ENCODE measurements at places on chromosomes 7 and 10. TPM values are rescaled to one million over a fixed set of nuclear protein-coding genes. Genes with fewer than 3 reads are reported as not detected.

The SCART1 gene
- total RNA-seq = 13.8 TPM

GRCh38 chr10:31509989-31510388 is 191.0 kb downstream of the ZEB1 start:
- H3K27me3 ChIP-seq = no peaks in the 10 kb centered on the region
- DNase-seq = no peak
- H3K36me3 ChIP-seq = peaks cover 35% of the 10 kb centered on the region
- no peak overlapping the region for H3K4me3 ChIP-seq
- peaks cover 3% of the 10 kb centered on the region for H3K4me1 ChIP-seq
- H3K27ac ChIP-seq = no peak overlapping the region

The TMEM184A gene
- total RNA-seq = 0.14 TPM

GRCh38 chr7:152341039-152341913 is 94.5 kb downstream of the KMT2C start:
- no peak overlapping the region for H3K4me3 ChIP-seq
- no peaks in the 10 kb centered on the region for H3K27me3 ChIP-seq
- H3K36me3 ChIP-seq = no peaks in the 10 kb centered on the region
- no peak for DNase-seq
- H3K27ac ChIP-seq = no peak overlapping the region

DNA sequence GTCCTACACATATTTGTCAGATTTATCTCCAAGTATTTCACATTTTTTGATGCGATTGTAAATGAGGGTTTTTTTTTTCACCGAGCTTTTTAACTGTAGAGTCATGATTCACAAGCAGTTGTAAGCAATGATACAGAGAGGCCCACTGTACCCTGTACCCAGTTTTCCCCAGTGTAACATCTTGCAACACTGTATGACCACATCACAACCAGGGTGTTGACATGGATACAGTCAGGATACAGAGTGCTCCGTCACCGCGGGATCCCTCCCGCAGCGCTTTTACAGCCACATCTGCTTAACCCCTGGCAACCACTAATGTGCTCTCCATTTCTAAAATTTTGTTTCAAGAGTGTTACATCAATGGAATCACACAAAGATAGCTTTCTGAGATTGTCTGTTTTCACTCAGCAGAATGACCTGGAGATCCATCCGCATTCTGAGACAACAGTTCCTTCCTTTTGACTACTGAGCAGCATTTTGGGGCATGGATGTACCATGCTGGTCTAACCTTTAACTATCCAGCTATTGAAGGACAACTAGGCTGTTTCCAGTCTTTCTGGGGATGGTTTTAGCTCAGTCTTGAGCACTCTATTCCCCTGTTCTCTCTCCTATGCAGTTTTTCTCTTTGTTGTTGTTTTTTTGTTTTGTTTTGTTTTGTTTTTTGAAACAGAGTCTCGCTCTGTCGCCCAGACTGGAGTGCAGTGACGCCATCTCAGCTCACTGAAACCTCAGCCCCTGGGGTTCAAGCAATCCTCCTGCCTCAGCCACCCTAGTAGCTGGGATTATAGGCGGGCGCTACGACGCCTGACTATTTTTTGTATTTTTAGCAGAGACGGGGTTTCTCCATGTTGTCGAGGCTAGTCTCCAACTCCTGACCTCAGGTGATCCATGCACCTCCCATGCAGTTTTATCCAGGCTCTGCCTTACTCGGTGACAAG is 25.9 kb downstream of the GPRIN2 start:
- no peaks in the 10 kb centered on the region for H3K36me3 ChIP-seq
- no peaks in the 10 kb centered on the region for H3K27me3 ChIP-seq
- no peak overlapping the region for H3K4me3 ChIP-seq

The CTAGE15 gene
- not detected for total RNA-seq

GRCh38 chr10:10779511-10779910 is 238.2 kb upstream of the CELF2 start:
- no peak overlapping the region for H3K4me3 ChIP-seq
- no peaks in the 10 kb centered on the region for H3K4me1 ChIP-seq
- H3K27me3 ChIP-seq = no peaks in the 10 kb centered on the region
- H3K27ac ChIP-seq = no peak overlapping the region

GRCh38 chr7:111510584-111511378 is 51.5 kb downstream of the IMMP2L start:
- no peaks in the 10 kb centered on the region for H3K27me3 ChIP-seq
- H3K4me1 ChIP-seq = no peaks in the 10 kb centered on the region
- no peak overlapping the region for H3K27ac ChIP-seq
- H3K4me3 ChIP-seq = no peak overlapping the region
- DNase-seq = no peak

DNA sequence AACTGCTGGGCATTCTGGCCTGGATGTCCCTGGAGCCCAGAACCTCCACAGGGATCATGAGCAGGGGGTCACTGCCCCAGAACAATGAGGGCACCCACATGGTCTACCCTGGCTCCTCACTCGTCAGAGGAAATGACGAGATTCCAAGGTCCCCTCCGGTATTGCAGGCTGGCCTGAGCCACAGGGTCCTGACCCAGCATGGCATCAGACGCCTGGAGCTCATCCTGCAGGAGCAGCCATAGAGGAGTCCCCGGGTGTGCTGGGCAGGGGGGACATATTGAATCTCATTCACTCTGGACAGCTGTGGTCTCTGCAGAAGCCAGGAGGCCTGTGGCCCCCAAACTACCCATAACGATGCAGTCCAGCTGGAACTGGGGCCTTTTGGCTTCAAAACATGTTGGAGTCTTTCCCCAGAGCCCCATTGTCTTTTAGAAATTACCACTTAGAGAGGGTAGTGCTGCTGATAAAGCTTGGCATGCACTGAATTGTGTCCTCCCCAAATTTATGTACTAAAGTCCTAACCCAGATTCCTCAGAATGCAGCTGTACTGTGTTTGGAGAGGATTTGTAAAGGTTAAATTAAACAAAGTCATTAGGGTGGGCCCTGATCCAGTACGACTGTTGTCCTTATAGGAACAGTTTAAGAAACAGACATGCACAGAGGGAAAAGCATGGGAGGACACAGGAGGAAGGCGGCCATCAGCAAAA is 27.7 kb downstream of the ANXA8 start:
- no peak overlapping the region for H3K4me3 ChIP-seq
- no peak overlapping the region for H3K27ac ChIP-seq
- H3K27me3 ChIP-seq = no peaks in the 10 kb centered on the region
- no peaks in the 10 kb centered on the region for H3K4me1 ChIP-seq
- H3K36me3 ChIP-seq = no peaks in the 10 kb centered on the region
- no peak for DNase-seq

DNA sequence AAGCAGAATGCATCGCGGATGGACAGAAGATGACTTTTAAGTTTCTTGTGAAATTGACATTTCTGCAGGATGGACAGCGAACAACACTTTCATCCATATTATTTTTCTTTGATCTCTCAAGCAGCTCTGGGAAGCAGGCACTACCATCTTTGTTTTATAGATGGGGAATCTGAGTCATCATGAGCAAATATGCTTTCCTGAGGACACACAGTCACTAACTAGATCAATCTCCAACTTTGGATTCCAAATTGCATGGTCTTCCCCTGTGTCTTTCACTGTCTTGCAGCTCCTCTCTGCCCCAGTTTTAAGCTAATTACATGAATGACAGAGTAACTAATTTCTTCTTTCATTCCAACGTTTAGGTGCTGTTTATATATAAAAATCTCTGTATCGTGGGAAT is 201.5 kb downstream of the ADAM12 start:
- H3K27me3 ChIP-seq = no peaks in the 10 kb centered on the region
- H3K4me1 ChIP-seq = no peaks in the 10 kb centered on the region
- H3K36me3 ChIP-seq = no peaks in the 10 kb centered on the region
- no peak overlapping the region for H3K4me3 ChIP-seq
- no peak overlapping the region for H3K27ac ChIP-seq

The CCDC3 gene
- total RNA-seq = 0.23 TPM

Measured in natural killer cell (primary cell).